ENCODE measurements at places on chromosomes 1 and 21. TPM values are rescaled to one million over a fixed set of nuclear protein-coding genes. Genes with fewer than 3 reads are reported as not detected.

The OR10K1 gene
- total RNA-seq, result not detected

The HCRTR1 gene
- 0.22 TPM for total RNA-seq

GRCh38 chr1:205466595-205467220, 10.9 kb upstream of the BLACAT1 start:
- H3K4me3 ChIP-seq, result no peak overlapping the region
- H3K27me3 ChIP-seq, result peaks cover 4% of the 10 kb centered on the region
- no peaks in the 10 kb centered on the region for H3K4me1 ChIP-seq
- H3K27ac ChIP-seq, result no peak overlapping the region

GRCh38 chr1:31567956-31568570, 8.3 kb upstream of the TINAGL1 start:
- H3K27ac ChIP-seq, result no peak overlapping the region
- H3K27me3 ChIP-seq, result peaks cover under 1% of the 10 kb centered on the region
- H3K4me3 ChIP-seq, result no peak overlapping the region
- H3K36me3 ChIP-seq, result no peaks in the 10 kb centered on the region
- DNase-seq, result no peak

GRCh38 chr1:88661951-88662699, 21.9 kb upstream of the PKN2 start:
- no peaks in the 10 kb centered on the region for H3K36me3 ChIP-seq
- no peak overlapping the region for H3K4me3 ChIP-seq
- H3K27ac ChIP-seq, result no peak overlapping the region
- no peaks in the 10 kb centered on the region for H3K4me1 ChIP-seq

- H3K27ac ChIP-seq, result no peak overlapping the region
- no peak overlapping the region for H3K4me3 ChIP-seq
- H3K36me3 ChIP-seq, result no peaks in the 10 kb centered on the region
- no peaks in the 10 kb centered on the region for H3K27me3 ChIP-seq
- peaks cover 14% of the 10 kb centered on the region for H3K4me1 ChIP-seq
Measured at GRCh38 chr1:30693822-30694221, 29.6 kb downstream of the MATN1 start.

GRCh38 chr1:201810466-201811216, 18.3 kb upstream of the IPO9 start:
- no peaks in the 10 kb centered on the region for H3K4me1 ChIP-seq
- H3K4me3 ChIP-seq, result no peak overlapping the region
- no peaks in the 10 kb centered on the region for H3K27me3 ChIP-seq
- H3K27ac ChIP-seq, result no peak overlapping the region
- H3K36me3 ChIP-seq, result peaks cover 60% of the 10 kb centered on the region
- DNase-seq, result no peak
